T-helper 17 cell (primary cell): ENCODE measurements at places on chromosomes 13 and 19. TPM values are rescaled to one million over a fixed set of nuclear protein-coding genes. Genes with fewer than 3 reads are reported as not detected.

GRCh38 chr19:48899781-48900476 lies at the start of gene NUCB1:
NUCB1 (plus strand) TSS chr19:48900312; CDS start chr19:48900797, 485 bp downstream.
- peak within 1 kb of the TSS; percentile 99 for H3K4me3 ChIP-seq
- peaks cover 1% of the 10 kb centered on the region for H3K27me3 ChIP-seq
- H3K36me3 ChIP-seq = peaks cover 3% of the 10 kb centered on the region
- DNase-seq = peak; percentile 96
- H3K27ac ChIP-seq = peak within 1 kb of the TSS; percentile 97

DNA sequence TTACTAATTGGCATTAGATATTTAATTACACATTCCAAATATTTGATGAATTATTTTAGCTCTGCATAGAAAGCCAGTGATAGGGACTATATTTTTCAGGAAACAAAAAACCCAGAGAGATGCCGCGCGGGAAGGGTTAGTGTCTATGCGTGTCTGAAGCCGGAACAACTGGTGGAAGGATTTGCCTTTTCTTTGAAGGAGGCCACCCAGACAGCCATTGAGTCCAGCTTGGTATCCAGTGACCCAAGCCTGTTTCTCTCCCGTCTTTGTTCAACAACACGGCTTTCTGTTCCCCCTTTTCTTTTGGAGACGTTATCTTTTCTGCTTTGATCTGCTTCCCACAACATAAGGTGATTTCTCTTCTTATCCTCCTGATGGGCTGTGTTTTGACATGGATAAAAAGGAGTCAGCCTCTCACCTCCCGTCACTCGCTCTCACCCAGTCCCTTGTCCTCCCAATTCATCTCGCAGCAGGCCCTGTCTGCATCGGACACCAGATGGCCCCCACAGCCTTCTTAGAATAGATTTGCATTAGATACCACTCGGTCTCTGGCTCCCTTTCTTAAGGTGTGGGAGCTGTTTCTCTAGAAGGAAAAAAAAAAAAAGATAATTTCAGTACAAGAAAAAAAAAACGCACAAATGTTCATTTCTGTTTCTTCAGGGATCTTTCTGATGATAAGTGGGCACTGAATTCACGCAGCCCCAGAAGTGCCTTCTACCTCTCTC lies 361.8 kb downstream of the ZNF536 start:
- peaks cover 3% of the 10 kb centered on the region for H3K4me1 ChIP-seq
- DNase-seq = no peak
- H3K27me3 ChIP-seq = peaks cover 39% of the 10 kb centered on the region
- H3K36me3 ChIP-seq = no peaks in the 10 kb centered on the region
- no peak overlapping the region for H3K27ac ChIP-seq
- no peak overlapping the region for H3K4me3 ChIP-seq

Gene ZNF829
- total RNA-seq = 3.9 TPM

DNA sequence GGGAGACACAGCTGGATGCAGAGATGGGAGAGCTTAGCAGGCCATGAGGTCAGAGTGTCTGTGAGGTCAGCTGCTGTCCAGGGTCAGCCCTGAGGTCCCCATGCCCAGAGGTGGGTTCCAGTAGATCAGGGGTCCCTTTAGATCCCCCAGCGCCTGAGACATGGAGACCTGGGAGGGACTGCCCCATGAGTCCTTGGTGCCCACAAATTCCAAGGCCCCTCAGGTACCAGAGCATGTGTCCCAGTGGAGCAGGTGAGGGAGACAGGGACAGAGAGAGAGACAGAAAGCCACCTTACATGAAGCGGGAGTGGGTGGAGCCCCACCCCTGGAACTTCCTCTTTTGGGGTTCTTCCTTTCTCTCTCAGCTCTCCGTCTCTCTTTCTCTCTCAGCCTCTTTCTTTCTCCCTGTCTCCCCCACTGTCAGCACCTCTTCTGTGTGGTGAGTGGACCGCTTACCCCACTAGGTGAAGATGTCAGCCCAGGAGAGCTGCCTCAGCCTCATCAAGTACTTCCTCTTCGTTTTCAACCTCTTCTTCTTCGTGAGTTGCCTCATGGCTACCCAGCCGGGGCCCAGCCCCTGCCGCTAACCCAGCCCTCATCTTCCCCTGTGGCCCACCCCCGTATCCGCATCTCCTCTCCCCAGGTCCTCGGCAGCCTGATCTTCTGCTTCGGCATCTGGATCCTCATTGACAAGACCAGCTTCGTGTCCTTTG lies at the start of gene CD37:
Gene CD37, plus strand, starts transcription at position 336 of the 713 bp plus-strand sequence. Its CDS starts 135 bp downstream, at position 471.
- H3K27me3 ChIP-seq = no peaks in the 10 kb centered on the region
- H3K27ac ChIP-seq = peak within 1 kb of the TSS; percentile 99
- peak within 1 kb of the TSS; percentile 99 for H3K4me3 ChIP-seq
- peaks cover 57% of the 10 kb centered on the region for H3K4me1 ChIP-seq
- DNase-seq = peak; percentile 31

DNA sequence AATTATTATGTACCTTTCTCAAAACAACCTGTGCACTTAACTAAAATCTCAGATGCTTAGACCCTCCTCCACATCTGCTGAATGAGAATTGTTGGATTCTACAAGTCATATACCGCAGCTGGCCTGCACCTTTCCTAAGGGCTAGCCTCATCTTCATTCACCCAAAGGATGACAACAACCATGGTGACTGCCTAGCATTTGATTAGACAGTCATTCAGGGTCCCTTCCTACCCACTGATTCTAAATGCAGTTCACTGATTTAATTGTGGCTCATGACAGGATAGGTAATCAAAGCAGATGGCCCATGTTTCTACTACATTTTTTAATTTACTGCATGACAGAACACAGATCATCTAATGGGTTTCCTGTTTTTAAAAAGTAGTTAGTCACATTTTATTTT lies 551.9 kb upstream of the SLC10A2 start:
- H3K27ac ChIP-seq = no peak overlapping the region
- no peak for DNase-seq
- no peaks in the 10 kb centered on the region for H3K4me1 ChIP-seq
- H3K27me3 ChIP-seq = no peaks in the 10 kb centered on the region
- no peaks in the 10 kb centered on the region for H3K36me3 ChIP-seq
- no peak overlapping the region for H3K4me3 ChIP-seq

- no peak overlapping the region for H3K27ac ChIP-seq
- H3K4me1 ChIP-seq = peaks cover 21% of the 10 kb centered on the region
- no peak overlapping the region for H3K4me3 ChIP-seq
- H3K36me3 ChIP-seq = peaks cover 3% of the 10 kb centered on the region
- no peak for DNase-seq
These were observed 20.3 kb downstream of the INTS6 start for GRCh38 chr13:51432576-51432975.

Gene PCDH20
- total RNA-seq = not detected
